ENCODE measurements at places on chromosomes 6 and 20.

DNA sequence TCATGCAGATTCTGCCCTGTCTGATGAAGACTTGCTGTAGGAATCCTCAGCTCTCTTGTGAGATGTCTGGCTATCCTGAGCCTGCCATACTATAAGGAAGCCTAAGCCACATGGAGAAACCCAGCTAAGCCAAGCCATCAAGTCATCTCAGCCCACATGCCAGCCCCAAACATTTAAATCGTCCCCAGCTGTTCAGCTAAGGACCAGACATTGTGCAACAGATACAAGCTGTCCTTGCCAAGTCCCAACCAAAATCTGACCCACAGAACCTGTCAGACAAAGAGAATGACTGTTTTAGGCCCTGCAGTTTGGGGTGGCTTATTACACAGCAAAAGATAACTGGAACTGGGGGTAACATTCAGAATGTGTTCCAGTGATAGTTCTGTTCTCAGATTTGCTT lies 36.8 kb upstream of the FOXC1 start:
- no peak for DNase-seq

DNA sequence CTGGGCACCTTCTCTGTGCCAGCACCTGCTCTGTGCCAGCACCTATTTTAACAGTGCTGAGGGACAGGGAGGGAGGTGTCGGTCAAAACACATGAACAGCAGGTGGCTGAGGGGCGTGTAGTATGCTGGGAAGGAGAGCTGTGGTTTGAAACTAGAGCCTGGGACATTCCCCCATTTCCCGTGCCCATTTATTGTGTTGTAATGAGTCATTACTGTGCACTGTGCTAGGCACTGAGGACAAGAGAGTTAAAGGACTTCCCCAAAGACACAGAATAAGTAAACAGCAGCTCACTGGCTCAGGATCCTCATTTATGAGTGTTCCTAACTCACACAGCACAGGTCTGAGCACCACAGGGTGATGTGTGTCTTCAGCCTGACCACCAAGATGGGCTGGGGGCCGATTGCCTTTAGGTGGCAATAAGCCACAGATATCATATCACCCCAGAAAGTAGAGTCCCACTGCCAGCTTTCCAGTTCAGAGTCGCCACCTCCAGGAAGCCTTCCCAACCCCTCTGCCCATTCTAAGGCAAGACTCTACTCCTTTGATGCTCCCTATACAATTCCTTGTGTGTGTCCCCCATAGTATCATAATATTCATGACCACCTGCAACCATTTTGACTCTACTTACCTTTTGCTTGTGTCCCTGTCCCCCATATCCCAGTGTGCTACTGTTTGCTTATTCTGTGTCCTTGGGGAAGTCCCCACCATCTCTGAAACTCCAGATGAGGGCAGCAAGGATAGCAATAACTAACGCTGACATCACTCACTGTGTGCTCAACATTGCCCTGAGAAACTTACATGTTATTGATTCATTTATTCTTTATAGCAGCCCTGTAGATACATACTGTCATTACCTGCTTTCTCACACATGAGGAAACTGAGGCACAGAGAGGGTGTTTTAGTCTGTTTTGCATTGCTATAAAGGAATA lies 87.3 kb downstream of the TOX2 start:
- no peak for DNase-seq

DNA sequence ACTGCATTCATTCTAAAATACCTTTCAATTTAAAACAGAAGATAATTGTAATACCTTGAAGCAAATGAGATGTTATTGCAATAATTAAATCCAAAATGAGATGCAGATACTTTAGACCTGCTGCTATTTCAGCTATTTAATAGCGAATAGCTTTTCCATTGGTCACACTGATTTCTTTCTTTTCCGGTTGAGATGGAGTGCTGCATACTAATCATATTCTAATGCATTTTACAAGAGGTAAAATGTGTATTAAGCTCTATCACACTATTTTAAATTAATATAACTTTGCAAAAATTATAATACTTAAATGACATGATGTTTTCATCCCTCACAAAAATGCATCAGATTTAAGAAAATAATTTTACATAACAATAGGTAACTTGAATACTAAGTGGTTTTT lies 74.0 kb downstream of the ADGRB3 start:
- no peak for DNase-seq

DNA sequence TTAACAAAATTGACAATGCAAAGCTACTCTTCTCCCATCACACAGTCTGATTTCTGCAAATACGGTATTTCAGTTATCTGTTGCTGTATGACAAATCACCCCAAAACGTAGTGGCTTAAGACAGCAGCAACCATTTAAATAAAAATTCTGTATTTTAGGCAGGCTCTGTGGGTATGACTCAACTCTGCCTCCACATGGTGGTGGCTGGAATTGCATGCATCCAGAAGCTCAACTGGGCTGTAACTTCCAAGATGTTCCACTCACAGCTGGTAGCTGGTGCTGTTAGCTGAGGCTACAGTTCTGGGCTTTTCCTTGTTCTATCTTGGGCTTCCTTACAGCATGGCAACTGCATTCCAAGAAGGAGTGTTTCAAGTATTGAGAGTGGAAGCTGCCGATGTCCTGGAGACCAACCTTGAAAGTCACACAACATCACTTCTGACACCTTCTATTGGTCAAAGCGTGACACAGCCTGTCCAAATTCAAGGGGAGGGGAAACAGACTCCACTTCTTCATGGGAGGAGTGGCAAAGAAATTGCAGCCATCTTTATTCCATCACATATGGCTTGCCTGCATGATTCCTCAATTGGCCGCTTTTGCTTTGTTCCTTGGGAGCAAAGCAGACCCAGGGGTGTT lies 39.7 kb upstream of the TULP1 start:
- no peak for DNase-seq

GRCh38 chr6:137866200-137866913 lies 702 bp upstream of the TNFAIP3 start:
- DNase-seq, result no peak

DNA sequence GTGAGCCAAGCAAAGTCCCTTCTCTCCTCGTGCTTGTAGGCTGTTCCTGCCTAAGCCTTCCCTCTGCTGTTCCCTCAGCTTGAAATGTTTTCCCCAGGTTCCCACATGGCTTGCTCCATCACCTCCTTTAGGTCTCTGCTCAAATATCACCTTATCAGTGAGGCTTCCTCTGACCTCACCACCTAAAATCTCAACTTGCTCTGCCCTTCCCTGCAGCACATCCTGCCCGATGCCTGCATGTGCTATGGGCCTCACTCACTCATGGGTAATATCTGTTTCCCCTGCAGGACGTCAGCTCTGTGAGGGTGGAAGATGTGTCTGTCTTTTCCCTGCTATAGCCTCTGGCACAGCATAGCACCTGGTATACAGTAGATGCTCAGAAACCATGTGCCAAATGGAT lies 29.9 kb upstream of the FKBP1A start:
- DNase-seq, result no peak

GRCh38 chr20:8547035-8547650 lies 415.1 kb downstream of the PLCB1 start:
- DNase-seq, result no peak

DNA sequence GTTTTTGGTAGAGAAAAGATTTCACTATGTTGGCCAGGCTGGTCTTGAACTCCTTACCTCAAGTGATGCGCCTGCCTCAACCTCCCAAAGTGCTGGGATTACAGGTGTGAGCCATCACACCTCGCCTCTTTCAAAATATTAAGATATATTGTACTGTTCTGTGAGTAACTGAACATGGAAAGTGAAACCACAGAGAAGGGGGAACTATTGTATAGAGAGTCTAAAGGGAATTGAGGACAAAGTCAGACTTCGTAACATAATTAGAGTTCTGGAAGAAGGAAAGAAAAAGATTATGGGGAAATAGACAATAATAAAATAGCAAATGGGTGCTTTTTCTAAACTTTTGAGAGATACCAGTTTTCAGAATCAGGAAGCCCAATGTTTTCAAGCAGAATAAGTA lies 17.4 kb upstream of the AKAP7 start:
- DNase-seq, result no peak

DNA sequence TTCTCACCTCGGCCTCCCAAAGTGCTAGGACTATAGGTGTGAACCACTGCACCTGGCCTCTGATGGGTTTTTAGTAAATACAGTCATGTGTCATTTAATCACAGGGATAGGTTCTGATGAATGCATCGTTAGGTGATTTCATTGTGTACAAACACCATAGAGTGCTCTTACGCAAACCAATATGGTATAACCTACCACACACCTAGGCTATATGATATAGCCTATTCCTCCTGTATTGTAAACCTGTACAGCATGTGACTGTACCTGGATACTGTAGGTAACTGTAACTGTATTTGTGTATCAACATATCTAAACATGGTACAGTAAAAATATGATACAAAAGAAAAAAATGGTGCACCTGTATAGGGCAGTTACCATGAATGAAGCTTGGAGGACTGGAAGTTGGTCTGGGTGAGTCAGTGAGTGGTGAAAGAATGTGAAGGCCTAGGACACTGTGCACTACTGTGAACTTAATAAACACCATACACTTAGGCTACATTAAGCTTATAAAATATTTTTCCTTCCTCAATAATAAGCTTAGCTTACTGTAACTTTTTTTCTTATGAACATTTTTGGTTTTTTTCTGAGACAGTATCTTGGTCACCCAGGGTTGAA lies 10.0 kb downstream of the BICRAL start:
- DNase-seq, result no peak

Measured in anterior cingulate cortex (tissue), 58 donors.